ENCODE measurements at places on chromosomes 1 and 21.

- no peak for DNase-seq
These were observed 224.8 kb downstream of the CTH start for GRCh38 chr1:70635868-70636267.

DNA sequence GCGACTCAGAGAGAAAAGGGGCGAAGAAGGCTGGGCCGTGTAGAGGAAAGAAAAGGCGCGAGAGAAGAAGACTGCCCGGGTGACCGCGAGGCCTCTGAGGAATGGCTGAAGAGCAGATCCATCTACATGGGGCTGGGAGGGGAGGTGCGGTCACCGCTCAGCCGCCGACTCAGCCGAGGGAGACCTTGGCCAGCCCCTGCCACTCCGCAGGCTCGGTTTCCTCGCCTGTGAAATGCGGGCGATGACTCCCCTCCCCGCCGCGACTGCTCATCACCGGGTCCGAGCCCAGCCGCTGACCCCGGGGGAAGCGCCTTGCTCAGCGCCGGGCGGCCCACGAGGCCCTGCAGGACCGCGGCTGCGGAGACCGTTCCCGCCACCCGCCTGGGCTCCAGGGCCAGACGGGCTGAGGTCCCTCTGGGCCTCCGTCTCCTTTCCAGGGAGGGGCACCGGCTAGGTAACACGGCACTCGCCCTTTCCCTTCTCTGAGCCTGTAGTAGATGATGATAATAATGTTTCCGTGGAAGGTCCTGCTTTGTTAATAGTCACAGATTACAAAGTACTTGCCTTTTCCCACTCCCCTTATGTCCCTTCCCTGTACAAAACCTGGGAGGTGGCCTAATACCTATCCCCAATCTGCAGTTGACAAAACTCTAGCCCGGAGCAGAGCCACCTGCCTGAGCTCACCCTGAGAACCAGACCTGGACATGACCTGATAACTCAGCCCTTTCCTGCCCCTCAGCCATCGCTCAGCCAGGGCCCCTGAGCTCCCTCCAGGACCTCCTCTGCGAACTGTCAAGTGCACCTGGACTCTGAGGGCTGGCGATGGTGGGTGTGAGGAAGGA lies 1.6 kb upstream of the BSND start:
- no peak for DNase-seq

GRCh38 chr1:230186003-230186863 lies 119.2 kb downstream of the GALNT2 start:
- DNase-seq: peak; percentile 100

DNA sequence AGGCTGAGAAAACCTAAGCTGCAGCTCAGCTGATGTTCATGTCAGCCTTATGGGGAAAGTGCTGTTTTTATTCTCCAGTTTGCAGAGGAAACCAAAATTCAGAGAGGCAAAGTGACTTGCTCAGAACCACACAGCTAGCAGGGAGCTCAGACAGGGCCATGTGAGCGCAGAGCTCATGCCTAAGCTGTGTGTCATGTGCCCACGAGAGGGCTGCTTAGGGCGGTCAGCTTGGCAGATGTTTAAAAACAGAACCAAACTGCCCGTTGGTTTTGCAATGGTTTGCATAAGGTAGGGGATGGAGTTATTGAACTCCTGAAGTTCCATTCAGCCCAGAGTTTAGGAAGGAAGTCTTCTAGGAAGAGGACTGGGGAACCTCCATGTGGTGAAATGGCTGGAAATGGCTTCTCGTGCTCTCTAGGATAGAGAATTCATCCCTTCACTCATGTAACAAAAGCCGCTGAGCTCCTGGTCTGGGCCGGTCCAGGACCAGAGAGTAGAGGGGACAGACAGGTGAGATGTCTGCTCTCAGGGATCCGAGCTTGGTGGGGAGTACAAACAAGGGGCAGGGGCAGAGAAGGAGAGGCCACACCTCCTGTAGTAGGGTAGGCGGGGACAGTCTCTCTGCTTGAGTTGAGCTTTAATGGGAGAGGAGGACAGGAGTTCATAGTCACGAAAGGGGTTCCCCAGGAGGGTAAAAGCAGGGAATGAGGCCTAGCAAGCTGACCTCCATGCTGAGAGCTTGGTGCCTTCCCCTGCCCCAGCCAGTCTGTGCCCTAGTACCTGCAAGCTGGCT lies 46.9 kb downstream of the ARHGEF10L start:
- DNase-seq: peak; percentile 52

DNA sequence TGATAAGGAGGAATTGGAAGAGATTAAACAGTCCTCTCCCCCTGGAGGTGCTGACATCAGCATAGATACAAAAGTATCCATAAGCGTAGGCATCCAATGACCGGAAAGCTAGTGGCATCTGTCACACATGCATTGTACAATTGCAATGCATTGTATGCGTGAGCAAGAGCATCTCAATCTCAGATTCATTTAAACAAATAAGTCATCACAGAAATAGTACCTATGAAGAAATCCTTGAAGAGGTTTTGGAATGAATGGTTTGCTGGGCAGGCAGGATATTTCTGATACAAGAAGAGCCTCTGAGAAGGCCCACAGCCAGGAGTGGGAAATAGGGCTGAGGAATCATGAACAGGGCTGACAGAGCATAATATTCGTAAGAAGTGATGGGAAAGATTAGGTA lies 88.9 kb upstream of the ABCD3 start:
- DNase-seq: no peak

GRCh38 chr1:31027693-31028526 lies 37.6 kb downstream of the PUM1 start:
- DNase-seq: no peak

- no peak for DNase-seq
These were observed 21.7 kb downstream of the CRYAA start for GRCh38 chr21:43190544-43190943.

DNA sequence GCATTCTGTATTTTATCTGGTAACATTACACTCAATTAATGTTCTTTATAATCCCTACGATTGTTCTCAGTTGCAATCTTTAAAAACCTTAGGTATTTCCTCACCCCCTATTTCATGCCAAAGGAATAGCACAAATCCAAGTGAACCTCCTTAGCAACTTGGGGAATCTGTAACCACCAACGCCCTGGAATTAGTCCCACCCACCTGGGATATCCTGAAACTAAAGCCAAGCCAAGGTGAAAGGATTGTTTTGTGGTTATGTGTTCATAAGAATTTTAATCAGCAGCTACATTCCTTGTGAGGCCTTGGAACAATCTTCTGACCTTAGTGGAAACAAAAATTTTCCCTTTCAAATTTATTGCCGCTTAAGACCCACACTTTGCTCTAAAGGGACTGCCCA lies 908.7 kb downstream of the TTLL7 start:
- no peak for DNase-seq

GRCh38 chr1:20322081-20322824 lies 31.6 kb downstream of the VWA5B1 start:
- DNase-seq: no peak

DNA sequence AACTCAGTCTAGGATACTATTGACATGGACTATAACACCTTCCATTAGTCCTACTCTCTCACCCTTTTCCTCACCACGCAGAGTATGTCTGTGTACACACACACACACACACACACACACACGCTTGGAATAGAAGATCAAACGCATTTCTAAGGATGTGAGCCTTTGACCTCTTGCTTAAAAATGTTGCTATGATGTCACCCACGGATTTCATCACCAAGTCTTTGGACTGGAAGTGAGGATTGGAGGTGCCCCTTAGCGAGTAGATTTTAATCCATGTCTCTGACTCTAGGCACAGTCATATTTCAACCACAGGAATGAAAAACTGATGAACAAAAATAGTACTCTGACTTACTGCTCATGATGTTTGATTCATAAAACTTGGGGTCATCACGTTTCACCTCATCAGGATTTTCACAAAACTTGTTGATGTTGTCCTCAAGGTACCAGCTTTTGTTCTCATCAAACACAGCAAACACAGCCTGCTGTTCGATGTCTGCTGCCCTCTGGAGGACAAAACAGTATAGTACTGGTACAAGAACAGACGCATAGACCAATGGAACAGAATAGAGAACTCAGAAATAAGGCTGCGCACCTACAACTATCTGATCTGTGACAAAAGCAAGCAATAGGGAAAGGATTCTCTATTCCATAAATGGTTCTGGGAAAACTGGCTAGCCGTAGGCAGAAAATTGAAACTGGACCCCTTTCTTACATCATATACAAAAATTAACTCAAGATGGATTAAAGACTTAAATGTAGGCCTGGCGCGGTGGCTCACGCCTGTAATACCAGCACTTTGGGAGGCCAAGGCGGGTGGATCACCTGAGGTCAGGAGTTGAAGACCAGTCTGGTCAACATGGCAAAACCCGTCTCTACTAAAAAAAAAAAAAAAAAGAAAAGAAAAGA lies 39.9 kb downstream of the F5 start:
- DNase-seq: peak; percentile 90

DNA sequence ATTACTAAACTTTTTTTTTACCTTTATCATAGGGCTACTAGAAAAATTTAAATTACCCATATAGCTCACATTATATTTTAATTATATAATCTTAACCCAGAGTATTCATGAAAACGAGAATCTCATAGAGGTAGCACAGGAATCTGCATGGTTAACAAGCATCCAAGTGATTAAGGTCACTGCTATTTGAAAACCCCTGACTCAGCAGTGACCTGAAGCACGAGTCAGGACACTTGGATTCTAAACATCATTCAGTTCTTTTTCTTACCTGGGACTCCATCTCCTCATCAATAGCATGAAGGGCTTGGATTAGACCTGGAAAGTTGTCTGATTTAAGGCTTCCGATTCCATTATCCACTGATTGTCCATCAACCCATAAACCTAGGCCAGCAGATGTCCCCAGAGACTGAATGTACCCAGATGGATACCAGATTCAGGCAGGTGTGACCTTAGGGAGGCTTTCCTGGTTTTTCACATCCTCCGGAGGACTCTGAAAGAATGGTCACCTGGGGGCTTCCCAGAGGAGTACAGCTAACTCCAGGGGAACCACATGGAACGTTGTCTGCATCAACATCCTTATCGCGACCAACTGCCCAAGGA lies 174.3 kb downstream of the SETD4 start:
- no peak for DNase-seq

DNA sequence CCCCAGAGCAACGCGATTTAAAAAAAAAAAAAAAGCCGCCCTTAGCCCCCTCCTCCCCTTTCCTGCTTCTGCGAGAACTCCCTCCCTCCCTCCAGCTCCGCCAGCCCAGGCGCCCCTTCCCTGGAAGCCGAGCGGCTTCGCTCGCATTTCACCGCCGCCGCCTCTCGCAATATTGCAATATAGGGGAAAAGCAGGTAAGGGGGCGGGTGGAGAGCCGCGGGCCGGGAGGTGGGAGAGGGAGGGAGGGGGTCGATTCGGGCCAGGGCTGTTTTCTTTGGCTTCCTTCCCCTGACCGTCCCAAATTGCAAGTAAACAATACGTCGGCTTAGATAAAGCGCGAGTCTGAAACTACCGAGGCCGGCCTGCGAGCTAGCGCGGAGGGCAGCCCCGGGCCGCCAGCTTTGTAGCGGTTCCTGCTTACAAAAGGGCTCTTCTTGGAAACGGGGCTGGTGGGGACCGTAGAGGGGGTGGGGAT lies 408 bp downstream of the LMO4 start:
- DNase-seq: peak; percentile 30

GRCh38 chr1:1020415-1021009 lies 592 bp downstream of the AGRN start:
- DNase-seq: peak; percentile 43

DNA sequence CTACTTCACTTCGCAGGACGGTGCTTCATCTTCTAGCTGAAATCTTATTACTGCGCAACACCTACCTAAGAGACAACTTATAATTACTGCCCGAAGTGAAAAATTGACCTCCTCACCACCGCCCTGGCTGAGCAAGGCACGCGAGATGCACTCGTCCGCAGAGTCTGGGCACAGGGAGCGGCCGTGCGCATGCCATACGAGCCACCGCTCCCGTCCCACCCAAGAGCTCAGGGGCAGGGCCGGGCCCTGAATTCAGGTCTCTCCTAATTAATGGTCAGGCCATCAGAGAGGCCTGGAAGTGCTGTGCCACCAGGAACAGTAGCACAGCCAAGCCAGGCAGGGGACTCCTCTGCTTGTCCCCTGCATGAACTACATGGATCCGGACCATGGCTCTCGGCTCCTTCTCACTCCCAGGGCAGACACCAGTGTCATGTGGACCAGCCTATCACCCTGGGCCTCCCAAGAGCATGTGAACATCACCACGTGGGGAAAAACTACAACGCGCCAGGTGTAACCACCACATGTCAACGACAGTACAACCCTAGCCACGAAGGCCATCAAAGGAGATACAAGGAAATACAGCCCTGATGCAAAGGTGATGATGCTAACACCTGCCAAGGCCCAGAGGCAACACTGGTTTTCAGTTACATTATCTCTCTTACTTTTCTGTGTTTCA lies 11.5 kb downstream of the RIPK4 start:
- DNase-seq: no peak

GRCh38 chr1:38183096-38183495 lies 136.5 kb upstream of the POU3F1 start:
- DNase-seq: no peak

DNA sequence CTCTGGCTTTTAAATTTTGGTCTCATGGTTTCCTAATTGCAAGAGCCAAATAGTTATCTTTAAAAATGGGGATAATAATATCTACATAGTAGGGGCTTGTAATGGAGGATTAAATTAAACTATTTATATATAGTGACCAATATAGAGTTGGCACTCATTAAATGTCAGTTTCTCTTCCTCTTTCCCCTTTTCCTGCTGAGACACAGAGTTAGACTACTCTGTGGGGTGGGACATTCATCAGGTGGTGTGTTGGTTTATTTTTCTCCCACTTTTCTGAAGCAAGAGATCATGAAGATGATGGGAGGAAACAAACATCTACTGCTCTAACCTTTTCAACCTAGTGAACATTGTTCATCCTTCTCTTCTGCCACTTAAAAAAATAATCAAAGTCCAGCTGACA lies 17.3 kb upstream of the RAP1A start:
- no peak for DNase-seq

DNA sequence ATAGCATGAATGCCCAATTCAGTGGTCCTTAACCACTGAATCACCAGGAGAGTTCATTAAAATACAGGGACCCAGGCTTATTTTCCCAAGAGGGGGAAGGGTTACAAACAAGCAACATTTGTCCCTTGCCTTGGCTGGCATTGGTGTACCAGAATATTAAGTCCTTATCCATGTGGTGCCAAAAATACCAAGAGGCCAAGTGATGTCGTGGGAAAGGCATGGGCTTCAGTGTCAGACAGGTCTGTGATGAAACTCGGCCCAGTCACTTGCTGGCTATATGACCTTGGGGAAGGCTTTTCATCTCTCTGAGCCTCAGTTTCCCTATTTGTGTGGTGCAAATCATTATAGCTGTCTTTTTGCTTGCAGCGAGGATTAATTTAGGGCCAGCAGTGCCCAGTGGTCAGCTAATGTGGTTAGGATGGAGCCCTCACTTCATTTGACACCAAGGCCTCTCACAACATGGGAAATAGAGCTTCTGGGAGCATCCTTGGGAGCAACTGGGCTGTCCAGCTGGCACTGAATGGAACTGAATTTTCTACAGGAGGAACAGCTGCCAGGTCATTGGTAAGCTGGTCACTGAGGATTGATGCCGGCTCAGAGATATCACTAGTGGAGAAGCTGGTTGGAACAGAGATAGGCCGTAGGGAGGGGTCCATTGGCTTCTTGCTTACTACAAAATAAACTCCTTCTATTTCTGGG lies 77.2 kb upstream of the PPP2R5A start:
- DNase-seq: no peak

All from PC-3 (cell line).